ENCODE measurements at places on chromosomes 5 and 9. TPM values are rescaled to one million over a fixed set of nuclear protein-coding genes. Genes with fewer than 3 reads are reported as not detected.

The CDO1 gene
- not detected for total RNA-seq

The TMEM232 gene
- 0.64 TPM for total RNA-seq

The C9orf50 gene
- not detected for total RNA-seq

DNA sequence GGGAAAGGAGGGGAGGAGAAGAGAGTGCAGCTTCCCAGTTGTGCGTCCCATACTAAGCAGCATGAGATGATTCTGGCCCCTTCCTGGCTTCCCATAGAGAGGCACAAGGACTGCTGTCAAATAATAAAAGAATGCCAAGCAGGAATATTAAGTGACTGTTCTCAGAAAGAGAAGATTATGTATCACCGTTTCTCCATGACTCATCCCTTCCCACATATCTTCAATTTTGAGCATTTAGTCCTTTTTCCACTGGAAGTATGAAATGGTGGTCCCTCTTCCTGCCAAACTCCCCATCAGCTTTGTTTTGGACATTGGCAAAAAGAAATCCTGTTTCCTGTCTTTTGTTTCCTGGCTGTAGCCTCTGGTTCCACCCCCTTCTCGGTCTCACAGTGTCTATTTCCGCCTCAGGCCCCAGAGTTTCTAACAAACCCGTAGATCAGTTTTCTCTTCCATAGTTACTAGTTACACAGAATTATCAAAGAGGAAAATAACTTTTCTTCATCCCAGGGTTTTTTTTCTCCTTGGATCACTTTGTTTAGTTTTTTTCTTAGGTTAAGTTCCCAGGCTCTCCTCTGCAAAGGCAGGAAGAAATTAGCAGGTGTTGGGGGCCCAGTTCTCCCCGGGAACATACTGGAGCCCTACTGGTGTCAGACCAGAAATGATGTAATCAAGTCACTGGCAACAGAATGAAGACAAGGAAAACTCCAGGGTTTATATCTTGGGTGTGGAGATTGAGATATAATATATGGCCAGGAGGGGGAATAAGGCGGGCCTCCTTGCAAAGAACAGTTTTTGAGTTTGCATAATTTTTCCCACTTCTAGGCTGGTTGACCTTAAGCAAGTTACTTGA is 26.4 kb upstream of the ARHGAP26 start:
- no peak overlapping the region for H3K4me3 ChIP-seq
- no peak for DNase-seq
- no peaks in the 10 kb centered on the region for H3K36me3 ChIP-seq
- no peak overlapping the region for H3K27ac ChIP-seq
- peaks cover 4% of the 10 kb centered on the region for H3K4me1 ChIP-seq
- H3K27me3 ChIP-seq: peaks cover 9% of the 10 kb centered on the region

DNA sequence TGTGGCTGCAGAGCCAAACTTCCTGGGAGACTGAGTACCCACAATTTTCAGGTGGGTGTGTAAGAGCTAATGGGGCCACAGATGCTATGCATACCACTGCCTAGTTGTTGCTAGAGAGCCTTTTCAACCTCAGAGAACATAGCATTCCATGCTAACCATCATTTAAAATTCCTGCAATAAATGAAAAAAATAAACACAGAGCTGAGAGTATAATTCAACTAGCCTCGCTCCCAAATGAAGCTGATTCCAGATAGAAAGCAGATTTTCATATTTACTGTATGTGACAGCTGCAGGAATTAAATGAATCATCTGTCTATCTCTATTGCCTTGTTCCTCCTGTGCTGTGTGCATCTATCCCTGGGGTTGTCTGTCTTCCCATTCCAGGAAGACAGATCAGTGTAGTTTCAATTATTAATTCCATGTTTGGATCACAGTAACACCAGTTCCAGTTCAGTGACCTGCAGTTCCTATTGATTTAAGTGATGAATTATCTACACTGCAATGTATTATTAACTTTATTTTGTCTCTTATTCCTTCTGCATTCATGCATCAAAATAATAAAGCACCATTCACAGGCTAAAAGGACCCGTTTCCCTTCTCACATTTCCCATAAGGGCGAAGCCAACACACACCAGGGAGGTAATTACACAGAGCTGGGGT is 324.5 kb downstream of the SLIT3 start:
- no peaks in the 10 kb centered on the region for H3K4me1 ChIP-seq
- H3K27ac ChIP-seq: no peak overlapping the region

DNA sequence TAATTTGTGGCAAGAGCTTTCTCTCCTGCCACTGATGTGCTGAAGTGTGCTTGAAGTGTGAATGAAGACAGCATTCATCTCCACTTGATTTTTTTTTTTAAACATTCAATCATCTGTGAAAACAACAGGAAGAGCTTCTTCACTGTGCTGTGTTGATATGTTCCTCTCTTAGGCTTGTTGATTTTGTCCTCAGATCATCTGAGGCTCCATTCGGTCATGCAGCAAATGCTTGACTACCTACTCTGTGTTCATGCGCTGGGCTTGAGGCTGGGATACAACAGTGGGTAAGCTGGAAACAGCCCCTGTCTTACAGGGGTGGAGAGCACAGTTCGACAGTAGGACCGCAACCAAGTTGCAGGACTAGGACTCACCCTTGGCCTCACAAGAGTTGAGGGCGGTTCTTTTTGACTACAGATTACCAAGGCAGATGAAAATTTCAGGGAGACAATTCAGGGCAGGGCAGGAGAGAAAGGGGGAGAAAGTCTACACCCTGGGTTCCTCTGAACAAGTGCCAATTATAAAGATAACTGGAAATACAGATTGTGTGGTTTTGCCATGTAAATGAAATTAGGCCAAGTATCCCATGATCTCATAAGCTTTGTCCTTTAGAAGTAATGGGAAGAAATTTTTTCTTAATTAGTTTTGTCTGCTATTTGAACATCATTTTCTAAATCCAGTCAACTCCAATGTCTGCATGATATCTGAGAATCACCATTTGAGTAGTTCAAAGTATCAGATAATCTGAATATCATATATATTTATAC is 31.0 kb upstream of the F2R start:
- peaks cover 9% of the 10 kb centered on the region for H3K4me1 ChIP-seq
- H3K4me3 ChIP-seq: no peak overlapping the region
- no peak for DNase-seq
- H3K36me3 ChIP-seq: peaks cover 72% of the 10 kb centered on the region

- no peak overlapping the region for H3K4me3 ChIP-seq
- H3K27me3 ChIP-seq: peaks cover 4% of the 10 kb centered on the region
- H3K27ac ChIP-seq: no peak overlapping the region
- DNase-seq: no peak
Observed at GRCh38 chr5:60382716-60383115, 317.2 kb downstream of the DEPDC1B start.

DNA sequence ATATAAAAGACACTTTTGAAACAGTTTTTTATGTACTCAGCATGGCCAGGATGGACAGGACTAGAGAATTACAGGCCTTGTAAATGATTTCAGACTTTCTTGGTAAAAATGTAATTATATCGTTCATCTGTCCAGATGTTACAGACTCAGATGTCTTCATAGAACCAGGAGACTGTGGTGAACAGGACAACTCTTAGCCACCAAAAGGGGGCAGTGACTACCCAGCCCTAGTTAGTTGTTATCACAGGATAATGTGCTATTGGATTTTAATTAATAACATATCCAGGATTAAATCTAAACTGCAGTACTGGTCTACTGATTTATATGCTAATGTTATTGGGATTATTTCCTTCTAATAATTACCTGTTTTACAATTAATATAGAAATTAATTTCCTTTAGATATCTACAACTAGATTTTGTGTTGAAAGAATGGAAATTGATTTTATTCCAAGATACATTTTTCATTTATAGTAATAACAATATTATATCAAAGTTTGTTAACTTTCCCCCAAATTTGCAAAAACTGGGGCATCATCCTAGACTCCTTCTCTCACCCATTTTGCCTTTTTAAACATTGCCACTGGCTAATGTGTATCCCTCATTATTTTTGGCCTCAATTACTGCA is 99.4 kb downstream of the MTREX start:
- H3K27me3 ChIP-seq: no peaks in the 10 kb centered on the region
- H3K36me3 ChIP-seq: peaks cover 19% of the 10 kb centered on the region
- H3K27ac ChIP-seq: no peak overlapping the region
- peaks cover 6% of the 10 kb centered on the region for H3K4me1 ChIP-seq
- DNase-seq: peak; percentile 16
- no peak overlapping the region for H3K4me3 ChIP-seq

- peaks cover 3% of the 10 kb centered on the region for H3K4me1 ChIP-seq
- H3K27me3 ChIP-seq: peaks cover 7% of the 10 kb centered on the region
- no peaks in the 10 kb centered on the region for H3K36me3 ChIP-seq
- peak overlapping the region; percentile 0 for H3K27ac ChIP-seq
Observed at GRCh38 chr5:172293054-172293744, 9.6 kb upstream of the UBTD2 start.

- no peaks in the 10 kb centered on the region for H3K27me3 ChIP-seq
- no peak overlapping the region for H3K4me3 ChIP-seq
- DNase-seq: no peak
- no peaks in the 10 kb centered on the region for H3K4me1 ChIP-seq
- H3K36me3 ChIP-seq: peaks cover 50% of the 10 kb centered on the region
Observed at GRCh38 chr5:37477426-37477825, 98.3 kb downstream of the WDR70 start.

- H3K4me1 ChIP-seq: peaks cover 22% of the 10 kb centered on the region
- H3K4me3 ChIP-seq: no peak overlapping the region
- no peaks in the 10 kb centered on the region for H3K36me3 ChIP-seq
- H3K27me3 ChIP-seq: peaks cover 66% of the 10 kb centered on the region
- H3K27ac ChIP-seq: no peak overlapping the region
- no peak for DNase-seq
Observed at GRCh38 chr5:116579144-116579543, 4.5 kb upstream of the SEMA6A start.

DNA sequence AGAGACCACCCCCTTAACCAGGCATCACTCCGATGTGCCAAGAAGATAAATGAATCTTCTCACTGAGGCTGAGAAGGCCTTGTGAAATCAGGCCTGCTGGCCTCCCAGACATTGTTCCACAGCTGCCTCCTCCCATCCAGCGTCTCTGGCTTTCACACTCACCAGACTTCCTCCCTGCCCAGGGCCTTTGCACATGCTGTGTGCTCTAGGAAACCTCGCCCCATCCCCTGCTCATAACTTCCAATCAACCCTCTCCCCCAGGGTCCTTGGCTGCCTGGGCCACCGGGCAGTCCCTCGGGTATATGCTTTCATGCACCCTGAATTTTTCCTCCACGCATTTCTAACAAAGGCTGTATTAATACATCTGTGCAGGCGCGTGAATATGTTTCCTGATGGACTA is 58.4 kb downstream of the DUSP1 start:
- H3K36me3 ChIP-seq: no peaks in the 10 kb centered on the region
- H3K4me1 ChIP-seq: peaks cover 4% of the 10 kb centered on the region
- H3K27me3 ChIP-seq: peaks cover 9% of the 10 kb centered on the region

All from activated CD4-positive, alpha-beta T cell treated with anti-CD3 and anti-CD28 coated beads, Interleukin-2, amount 10 ng/mL, durations not matched to agents 7 days and 5 days (primary cell).